ENCODE measurements at places on chromosomes 12 and 14.

GRCh38 chr12:26740991-26741390, 92.0 kb downstream of the ITPR2 start:
- DNase-seq: no peak

- no peak for DNase-seq
These were observed 197.8 kb downstream of the VRK1 start for GRCh38 chr14:96994999-96995398.

GRCh38 chr14:74438351-74438915, 12.4 kb upstream of the SYNDIG1L start:
- no peak for DNase-seq

DNA sequence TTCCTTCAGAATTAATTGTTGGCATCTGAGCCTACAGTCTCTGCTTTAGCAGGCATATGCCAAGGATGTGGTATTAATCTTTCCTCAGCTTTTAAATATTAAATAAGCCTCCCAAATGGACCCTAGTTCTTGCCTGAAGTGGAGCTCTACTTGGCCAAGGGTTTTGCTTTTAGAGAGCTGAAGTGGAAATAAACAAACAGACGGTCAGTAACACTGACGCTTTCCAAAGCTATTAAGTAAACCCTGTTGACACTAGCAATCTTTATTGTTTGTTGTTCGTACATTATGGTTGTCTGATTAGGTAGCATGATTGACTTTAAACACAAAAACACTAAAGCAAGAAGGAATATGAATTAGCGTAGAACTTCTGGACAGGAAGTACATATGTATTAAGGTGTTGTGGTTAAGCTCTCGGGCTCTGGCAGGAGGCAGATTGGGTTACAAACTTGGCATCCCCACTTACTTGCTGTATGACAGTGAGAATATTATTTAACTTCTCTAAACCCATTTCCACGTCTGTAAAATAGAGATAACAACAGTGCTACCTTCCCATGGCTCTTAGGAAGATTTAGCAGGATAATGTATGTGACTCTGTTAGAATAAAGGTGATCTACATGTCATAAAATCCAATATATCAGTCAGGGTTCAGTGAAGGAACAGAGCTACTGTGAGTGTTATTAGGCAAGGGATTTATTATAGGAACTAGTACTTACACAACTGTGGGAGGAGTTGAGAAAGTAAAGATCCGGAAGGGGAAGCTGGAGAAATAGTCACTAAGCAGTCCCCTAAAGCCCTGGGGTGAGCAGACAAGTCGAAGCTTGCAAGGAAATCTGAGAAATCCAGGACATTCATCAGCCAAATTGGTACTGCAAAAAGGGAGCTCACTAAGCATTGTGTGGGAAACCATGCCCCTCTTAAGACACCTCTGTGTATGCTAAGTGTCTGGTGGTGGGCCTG, 92.2 kb upstream of the ATF7IP start:
- no peak for DNase-seq

GRCh38 chr14:24198814-24199524, 3.7 kb upstream of the TM9SF1 start:
- no peak for DNase-seq

DNA sequence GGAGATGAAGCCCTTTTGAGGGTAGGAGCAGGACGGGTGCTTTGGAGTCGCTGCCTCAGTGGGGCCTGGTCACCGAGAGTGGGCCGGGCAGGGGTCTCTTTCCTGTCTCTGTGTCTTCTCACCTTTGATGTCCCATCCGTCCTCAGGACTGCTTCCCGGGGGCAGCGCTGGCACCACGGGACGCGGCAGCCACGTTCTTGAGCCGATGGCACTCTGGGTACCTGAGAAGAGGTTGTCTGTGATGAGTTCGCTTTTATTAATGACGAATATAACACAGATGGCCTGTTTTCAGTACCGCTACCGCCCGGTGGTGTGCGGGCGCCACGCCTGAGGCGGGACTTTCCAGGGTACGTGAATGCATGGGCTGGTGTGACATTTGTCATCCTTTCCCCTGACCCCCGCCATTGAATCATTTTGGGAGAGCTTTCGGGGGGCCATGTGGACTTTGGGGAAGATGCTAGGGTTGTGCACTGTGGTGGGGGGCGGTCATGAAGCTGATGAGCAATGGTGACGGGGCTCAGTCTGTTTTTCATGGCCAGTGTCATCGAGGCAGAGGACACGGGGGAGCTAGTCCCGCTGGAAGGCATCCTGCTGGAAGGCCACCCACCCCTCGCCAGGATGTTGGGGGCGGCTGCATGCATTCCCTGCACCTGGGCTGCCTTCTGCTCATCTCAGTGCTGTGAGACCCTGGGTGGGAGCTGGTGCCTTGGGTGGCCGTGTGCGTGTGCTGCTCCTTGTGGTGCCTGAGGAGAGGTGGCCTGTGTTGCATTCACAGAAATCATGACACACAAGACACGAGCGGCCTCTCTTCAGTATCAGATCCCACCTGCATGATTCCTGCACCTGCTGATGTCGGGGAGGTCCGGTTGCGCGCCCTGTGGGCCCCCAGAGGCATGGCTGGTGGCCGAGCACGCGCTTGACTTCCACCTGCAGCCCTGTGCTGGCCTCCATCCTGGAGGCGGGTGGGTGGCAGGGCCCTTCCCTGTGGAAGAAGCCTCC, 162.5 kb upstream of the RTL1 start:
- DNase-seq: no peak

DNA sequence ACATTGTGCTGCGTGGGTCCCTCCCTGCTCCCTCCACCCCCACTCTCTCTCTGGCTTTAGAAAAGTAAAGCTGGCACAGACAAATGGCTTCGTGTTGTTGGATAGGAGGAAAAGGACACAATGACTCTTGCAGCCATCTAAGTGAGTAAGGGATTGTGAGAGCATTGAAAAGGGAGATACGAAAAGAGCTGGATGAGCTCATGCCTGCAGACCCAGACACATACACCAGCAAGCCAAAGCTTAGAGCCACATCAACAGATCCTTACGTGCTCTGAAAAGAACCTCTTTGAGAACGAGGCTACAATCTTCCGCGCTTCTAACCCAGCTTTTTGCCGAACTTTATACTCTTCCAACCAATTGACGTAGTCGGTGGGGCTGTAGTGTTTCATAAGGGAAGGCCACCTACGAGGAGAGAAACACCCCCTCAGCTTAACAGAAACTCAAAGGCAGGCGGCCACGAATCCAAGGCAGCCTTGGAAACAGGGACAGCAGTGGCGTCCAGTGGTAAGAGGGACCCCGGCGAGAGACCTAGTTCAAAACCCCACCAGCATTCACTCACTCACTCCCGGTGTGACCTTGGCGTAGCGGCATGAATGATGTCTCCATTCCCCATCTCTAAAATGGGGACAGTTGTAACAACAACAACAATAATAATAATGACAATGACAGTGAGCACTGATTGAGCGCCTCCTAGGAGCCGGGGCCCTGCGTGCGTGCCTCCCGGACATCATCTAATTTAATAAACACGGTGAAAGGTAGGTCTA, 1.1 kb downstream of the FBXO21 start:
- DNase-seq: no peak

GRCh38 chr12:49990273-49990672, 17.5 kb downstream of the AQP6 start:
- no peak for DNase-seq

DNA sequence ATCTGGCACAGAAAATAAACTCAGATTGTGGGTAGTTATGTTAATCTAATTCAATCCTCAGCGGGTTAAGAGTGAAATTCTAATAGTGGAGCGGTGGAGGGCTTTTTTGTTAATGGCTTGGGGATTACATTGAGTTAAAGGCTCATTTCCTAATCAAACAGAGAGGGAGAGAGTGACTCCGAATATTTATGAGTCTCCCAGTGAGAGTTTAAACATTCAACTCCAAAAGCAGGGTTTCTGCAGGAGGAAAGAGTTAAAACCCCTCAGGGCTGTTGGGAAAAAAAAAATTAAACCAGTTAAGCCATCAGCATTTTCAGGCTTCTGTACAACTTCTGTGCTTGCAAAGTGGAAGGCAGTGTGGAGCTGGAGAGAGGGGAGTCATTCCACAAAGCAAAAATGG, 62.1 kb upstream of the ESRRB start:
- no peak for DNase-seq

DNA sequence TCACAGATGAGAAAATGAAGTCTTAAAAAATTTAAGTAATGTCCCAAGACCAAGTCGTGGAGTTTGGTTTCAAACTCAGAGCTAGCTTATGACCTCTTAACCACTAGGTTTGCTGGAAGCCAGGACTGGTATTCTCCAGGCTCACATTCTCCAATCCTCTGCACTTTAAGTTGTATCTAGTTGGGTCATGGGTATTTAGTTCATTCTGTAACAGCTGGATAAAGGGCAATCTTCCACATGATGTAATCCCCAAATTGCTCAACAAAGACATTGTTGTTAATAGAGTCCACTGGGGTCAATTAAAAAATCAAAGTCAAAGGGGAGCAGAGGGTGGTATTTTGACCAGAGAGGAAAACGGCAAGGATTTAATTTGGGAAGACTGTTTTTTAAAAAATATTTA, 17.8 kb upstream of the GAS2L3 start:
- no peak for DNase-seq

GRCh38 chr14:87052646-87053225, 940.2 kb downstream of the GALC start:
- no peak for DNase-seq

DNA sequence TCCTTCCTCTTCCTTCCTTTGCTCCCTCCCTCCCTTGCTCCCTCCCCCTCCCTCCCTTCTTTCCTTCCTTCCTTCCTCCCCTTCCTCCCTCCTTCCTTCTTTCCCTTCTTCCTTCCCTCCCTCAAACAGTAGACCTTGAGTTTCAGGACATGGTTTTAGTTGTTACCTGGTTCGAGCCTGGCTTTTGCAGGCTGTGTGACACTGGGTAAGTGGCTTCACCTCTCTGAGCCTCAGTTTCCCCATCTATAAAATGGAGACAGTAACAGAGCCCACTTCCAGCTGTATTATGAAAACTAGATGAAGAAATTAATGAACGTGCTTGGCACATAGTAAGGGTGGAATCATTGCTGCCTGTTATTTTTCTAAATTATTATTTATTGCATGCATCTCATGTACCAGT, 171.0 kb upstream of the LHX5 start:
- no peak for DNase-seq

GRCh38 chr14:58663494-58664111, 25.8 kb downstream of the DACT1 start:
- no peak for DNase-seq

DNA sequence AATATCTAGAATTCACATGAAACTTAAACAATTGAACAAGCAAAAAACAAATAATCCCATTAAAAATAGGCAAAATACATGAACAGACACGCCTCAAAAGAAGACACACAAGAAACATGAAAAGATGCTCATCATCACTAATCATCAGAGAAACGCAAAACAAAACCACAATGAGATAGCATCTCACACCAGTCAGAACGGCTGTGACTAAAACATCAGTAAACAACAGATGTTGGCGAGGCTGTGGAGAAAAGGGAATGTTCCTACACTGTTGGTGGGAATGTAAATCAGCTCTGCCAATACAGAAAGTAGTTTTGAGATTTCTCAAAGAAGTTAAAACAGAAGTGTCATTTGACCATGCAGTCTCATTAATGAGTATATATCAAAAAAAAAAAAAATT, 121.3 kb downstream of the PTPRO start:
- DNase-seq: no peak

- no peak for DNase-seq
These were observed 78.4 kb upstream of the MAX start for GRCh38 chr14:65180725-65181025.

DNA sequence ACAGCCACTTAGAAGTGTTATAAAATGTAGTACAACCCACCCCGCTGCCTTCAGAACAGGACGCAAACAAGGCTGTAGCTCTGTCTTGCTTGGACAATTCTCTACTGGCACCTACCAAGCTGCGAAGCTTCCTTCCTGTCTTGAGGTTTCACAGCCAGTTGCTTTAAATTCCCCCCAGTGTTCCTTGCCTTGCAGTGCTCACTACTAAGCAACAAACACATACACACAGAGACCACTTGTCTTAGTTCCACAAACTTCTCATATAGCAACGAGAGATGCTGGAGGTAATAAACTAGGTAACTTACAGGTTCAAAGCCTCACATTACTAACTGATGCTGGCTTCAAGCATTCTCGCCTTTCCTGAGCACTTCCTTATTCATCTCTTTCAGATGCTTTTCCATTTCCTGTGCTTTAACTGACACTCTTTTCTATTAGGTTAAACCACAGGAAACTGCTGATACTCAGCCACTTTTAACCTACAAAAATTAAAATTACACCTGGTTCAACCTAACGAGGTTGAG, 91.5 kb upstream of the PTGDR start:
- DNase-seq: peak; percentile 12

DNA sequence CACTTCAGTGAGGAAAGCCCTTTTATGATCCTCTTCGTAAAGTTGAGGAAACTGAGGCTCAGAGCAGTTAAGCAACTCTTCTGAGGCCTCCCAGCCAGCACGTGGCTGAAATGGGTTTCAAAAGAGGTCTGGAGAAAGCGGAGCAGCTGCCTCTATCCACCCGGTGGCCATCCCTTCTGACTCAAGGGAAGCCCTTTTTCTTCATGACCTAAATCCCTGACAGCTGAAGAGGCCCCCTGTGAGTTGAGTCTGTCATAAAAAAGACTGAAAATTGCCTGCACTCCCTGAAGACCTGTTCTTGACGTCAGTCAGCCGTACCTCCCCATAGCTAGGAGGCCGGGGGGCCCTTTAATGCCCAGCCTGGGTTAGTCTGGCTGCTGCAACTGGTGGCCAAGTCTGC, 10.7 kb downstream of the CMKLR1 start:
- no peak for DNase-seq

GRCh38 chr14:51307551-51307950, 67.5 kb downstream of the TMX1 start:
- no peak for DNase-seq

- DNase-seq: no peak
These were observed 2.7 kb downstream of the SPRYD3 start for GRCh38 chr12:53076461-53076860.

- DNase-seq: no peak
These were observed 85.7 kb downstream of the BORCS5 start for GRCh38 chr12:12442548-12443071.

- DNase-seq: no peak
These were observed 1.2 kb downstream of the EDDM3B start for GRCh38 chr14:20769421-20769820.

GRCh38 chr12:39587225-39587624, 32.4 kb downstream of the ABCD2 start:
- peak; percentile 7 for DNase-seq

DNA sequence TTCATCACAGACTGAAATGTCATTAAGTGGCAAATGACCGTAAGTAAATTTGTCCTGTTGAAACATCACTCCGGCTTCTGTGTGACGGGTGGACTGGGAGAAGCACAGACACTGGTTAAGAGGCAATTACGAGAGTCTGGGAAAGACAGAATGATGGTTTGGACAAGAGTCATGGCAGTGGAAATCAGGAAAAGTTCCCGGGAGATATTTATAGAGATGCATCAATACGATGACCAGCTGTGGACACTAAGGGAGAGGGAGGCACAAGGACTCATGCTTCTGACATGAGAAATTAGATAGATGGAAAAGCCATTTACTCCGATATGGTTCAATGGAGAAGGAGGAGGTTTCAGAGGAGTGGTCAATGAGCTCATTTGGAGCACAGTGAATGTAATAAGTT, 27.3 kb downstream of the CKAP4 start:
- DNase-seq: no peak

GRCh38 chr14:72699852-72700257, 194.0 kb downstream of the DPF3 start:
- DNase-seq: no peak

GRCh38 chr12:121232163-121232562, 22.2 kb downstream of the P2RX4 start:
- DNase-seq: no peak

Measured in GM12864 (cell line).